Stimulated activated CD8-positive, alpha-beta memory T cell treated with anti-CD3 and anti-CD28 coated beads, Interleukin-4, amount 100 ng/mL, for 4 hours (primary cell): ENCODE measurements at places on chromosomes 11 and 22.
A peak's percentile ranks its signal among the peaks of the same experiment; 100 is the strongest.

GRCh38 chr11:27300974-27301373, 62.0 kb downstream of the CCDC34 start:
- DNase-seq = no peak

GRCh38 chr11:67163006-67163405, 43.9 kb downstream of the KDM2A start:
- DNase-seq = no peak

GRCh38 chr11:130077671-130078070, 8.0 kb downstream of the APLP2 start:
- DNase-seq = no peak

DNA sequence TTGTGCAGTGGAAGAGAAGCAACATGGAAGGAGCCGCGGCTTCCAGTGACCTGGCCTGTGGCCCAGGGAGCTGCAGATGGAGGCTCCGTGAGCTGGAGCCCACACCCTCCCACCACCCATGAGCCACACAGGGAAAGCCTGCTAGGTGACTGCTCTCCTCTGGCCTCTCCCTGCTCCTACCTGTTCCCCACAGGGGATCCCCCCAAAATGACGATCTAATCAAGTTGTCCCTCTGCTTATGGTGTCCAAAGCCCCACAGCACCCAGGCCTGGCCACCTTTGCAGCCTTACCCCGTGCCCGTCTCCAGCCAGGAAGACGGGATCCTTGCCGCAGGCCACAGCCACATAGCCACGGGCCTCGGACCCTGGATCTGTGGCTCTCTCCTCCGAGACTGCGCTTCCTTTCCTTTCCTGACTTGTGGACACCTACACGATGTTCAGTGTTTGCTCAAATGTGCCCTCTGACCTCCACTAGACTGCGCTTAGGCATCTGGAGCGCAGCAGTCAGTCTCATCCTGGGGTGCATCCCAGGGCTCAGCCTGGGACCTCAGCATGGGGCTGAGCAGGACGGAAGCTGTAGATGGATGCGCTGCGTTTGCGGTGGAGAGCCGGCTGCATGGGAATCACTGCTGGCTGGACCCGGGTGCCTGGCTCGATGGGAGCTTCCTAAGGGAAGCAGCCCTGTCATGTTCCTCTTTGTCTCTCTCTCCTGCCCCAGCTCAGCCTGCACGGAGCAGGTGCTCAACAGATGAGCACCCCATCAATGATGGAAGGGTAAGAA, 133.3 kb downstream of the ST3GAL4 start:
- DNase-seq = no peak

- no peak for DNase-seq
Measured at GRCh38 chr11:2772544-2773031, 72.8 kb upstream of the KCNQ1OT1 start.

GRCh38 chr11:69442807-69443137, 38.7 kb upstream of the LINC01488 start:
- no peak for DNase-seq

- no peak for DNase-seq
Measured at GRCh38 chr11:1422481-1422880, 32.7 kb downstream of the BRSK2 start.

- no peak for DNase-seq
Measured at GRCh38 chr11:117385471-117385870, 57.8 kb downstream of the CEP164 start.

DNA sequence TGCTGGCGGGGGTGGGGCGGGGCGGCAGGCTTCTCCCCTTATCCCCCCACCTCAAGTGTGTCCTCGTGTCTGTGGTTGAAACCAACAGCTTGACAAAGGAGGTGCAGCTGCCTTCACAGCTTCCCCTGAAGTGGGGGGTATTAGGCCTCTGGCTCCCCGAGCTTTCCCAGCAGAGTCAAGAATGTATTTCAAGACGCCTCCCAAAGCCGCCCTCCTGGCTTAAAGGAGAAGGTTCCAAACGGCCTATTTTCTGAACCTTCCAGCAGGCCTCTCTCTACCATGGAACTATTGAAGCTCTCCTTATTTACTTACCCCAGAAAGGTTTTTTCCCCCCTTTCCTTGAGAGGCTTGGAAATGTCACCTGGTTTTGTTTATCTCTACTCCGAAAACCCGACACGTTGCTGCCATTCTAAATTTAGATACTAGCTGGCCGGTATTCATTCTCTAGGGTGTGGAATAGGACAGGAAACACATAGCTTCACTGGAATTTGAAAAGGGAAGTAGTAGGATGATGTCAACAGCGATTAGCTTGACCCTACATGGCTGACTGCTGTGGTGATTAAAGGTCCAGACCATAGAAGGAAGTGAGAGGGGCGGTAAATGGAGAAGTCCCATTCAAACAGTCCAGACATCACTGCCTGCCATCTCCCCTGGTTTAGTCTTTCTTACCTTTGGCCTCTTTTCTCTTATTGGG, 671 bp upstream of the PICALM start:
- no peak for DNase-seq

DNA sequence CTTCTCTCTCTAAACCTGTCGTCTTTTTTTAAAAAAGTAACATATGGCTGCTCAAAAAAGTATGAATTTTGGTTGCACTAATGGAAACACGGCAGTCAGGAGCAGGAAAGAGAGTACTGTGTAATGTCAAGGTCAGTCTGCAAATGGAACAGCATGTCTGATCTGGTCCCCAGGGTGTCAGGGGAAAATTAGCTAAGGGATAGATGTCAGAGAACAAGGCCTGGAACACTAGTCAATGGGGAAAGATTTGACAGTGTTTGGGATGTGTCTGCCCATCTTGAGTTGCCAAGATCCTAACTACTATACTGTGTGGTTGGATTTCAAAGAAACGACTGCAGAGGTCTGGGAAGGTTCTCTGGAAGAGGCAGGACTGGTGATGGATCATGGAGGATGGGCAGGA, 65.7 kb upstream of the PHOX2A start:
- no peak for DNase-seq

DNA sequence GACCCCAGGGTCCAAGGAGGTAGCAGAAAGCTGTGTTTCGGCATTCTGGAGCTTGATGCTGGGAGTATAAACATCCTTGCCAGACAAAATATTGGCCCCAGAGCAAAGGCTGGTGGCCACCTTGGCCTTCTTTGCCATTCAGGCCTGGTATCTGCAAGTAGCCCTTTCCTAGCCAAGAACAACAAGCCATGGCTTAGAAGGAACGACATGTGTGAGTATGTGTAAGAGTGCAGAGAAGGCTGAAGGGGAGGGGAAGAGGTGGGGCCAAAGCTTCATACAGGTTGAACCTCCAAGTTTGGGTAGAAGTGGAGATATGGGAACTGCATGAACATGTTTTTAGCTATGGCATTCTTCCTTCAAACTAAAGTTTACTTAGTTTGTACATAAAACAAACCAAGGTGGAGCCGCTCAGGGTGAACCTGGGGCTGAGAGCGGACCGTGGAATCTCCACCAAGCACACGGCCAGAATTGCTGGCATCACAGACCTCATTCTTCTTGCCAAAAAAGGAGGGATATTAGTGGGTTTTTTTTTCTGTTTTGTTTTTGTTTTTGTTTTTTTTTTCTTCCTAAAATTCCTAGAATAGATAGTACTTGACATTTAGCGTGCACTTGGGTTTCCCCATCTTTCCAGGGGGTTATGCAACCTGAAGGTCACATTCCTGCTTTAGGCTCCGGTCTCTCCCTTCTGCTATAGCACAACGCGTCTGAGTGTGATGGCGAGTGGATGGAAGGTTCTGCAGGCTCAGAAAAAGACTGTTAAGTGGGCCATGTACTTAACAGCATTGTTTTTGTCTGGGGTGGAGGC, 70.9 kb downstream of the ADAMTS15 start:
- DNase-seq = no peak

DNA sequence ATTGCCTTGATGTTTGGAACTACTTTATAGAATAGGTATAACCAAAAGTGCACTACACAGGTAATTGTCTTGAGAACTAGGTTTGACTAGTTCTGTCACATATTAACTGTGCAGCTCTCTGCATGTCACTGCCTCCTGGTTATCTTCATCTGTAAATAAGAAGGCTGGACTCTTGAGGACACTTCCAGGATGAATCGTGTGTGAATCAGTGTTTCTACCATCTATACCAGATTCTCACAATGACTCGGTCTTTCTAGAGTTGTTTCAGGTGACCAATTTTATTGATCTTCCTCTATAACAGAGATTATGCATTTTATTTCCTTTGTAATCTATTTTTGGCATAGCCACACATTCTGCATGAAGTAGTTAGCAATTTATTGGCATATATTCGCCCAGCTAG, 1181.0 kb upstream of the TENM4 start:
- no peak for DNase-seq

DNA sequence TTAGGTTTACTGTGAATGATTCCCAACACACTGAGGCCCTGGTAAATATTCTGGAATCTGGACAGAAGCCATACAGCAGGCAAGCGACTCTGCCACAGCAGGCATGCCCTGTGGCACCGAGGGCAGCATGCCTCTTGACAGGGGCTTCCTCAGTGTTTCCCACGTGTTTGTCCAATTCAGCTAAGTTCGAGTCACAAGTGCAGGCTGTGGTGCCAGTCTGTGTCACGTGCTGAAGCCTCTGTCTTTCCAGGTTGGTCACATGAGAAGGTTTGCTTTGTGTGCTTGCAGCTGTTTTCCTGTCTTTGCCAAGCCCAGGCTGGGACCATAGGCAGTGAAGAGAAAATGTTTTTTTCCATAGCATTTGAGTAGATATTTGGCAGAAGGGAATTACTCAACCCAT, 2.4 kb upstream of the PPFIBP2 start:
- no peak for DNase-seq

DNA sequence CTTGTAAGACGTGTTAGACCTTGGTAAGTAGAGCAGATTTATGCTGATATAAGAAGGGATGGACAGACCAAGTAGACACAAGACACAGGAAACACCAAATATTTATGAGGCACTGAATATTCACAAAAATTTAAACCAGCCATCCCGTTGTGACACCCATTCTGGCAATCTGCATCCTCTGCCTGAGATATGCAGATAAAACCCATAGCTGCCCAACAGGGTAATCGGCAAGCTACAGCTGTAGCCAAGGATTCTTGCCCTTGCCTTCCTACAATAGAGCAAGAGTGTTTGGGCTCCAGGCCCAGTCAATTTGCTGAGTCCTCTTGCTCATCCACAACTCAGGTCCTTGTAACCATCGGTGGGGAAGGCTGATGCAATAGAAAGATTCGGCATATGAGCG, 18.5 kb upstream of the MPZL2 start:
- no peak for DNase-seq

DNA sequence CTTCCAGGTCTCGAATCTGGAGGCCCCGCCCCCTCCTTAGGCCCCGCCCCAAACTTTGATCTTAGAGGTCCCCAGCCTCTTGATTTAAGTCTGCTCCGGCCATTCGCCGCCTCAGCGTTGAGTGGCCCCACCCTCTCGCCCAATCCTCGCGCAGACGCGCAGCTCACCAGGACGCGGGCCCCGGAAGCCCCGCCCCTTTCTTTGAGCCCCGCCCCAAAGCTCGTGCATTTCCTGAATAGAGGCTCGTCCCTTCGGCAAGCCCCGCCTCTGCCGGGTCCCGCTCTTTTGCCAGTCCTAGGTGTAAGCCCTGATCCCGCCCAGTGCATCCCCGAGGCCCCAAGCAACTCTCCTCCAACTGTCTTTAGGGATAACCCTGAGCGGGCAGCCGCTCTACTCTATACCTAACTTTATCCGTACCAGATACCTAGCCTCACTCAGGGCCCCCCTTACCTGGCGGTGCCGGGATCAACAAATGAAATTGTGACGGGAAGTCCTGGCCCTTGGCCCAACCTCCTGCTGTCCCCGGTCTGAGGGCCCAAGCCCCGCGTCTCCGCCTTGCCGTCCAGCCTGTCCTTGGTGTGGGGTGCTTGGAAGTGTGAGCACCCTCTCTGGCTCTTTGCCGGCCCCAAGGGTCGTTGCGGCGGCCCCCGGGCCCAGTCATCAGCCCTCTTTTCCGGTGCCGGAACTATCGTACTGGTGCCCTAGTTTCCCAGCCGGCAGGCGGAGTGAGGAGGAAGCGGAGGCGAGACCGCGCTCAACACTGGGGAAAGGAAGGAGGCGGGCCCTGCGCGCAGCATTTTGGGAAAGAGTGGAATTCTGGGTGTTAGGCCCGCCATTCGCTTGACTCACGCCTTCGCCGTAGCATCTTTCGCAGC, at the start of gene SNRPD3:
Gene SNRPD3, plus strand, starts transcription at position 835 of the 875 bp plus-strand sequence. CDS start 1,676 bp downstream, outside the sequence.
- peak; percentile 99 for DNase-seq

DNA sequence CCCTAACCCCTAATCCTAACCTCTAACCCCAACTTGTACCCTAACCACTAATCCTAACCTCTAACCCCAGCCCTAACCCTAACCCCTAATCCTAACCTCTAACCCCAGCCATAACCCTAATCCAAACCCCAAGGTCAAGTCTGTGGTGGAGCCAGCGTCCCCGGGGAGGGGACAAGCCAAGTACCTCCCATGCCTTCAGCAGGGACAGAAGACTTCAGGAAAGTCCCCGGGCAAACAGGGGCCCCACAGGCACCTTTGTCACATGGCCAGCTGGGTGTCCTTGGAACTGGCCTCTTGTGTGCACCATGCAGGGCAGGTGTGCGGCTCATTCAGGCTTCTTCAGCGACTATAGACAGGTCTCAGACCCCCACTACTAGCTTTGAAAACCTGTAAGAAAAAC, 555.8 kb downstream of the BRD1 start:
- no peak for DNase-seq

GRCh38 chr22:23053051-23053707, 17.1 kb upstream of the GNAZ start:
- no peak for DNase-seq

DNA sequence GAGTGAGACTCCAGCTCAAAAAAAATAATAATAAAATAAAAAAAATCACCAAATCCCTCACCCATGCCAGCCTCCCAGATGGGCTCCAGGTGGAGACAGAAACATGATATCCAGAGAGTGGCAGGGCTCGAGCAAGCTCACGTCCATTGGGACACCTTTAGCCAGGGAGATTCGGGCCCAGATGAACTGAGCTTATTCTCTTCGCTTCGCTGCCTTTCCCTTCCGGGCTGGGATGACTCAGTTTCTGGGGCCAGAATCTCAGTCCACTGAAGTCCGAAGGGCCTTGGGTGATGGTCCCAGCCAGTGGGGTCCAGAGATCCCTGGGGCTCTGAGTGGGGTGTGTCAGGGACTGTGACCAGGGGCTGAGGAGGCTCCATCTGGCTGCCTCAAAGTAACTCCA, 23.0 kb upstream of the MYEOV start:
- no peak for DNase-seq

DNA sequence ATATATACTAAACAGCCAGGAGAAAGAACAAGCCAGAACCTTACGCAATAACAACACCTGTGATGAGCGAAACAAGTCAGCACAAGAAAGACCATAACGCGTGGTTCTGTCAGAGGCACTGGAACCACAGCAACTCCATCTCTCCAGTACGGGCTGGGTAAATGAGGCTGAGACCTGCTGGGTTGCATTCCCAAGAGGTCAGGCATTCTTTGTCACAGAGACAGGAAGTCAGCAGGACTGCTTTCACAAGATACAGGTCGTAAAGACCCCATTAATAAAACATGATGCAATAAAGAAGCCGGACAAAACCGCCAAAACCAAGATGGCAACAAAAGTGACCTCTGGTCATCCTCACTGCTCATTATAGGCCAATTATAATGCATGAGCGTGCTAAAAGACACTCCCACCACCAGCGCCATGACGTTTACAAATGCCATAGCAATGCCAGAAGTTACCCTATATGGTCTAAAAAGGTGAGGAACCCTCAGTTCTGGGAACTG, 21.7 kb downstream of the TPST2 start:
- no peak for DNase-seq
